ENCODE measurements at places on chromosomes 1 and 21.

DNA sequence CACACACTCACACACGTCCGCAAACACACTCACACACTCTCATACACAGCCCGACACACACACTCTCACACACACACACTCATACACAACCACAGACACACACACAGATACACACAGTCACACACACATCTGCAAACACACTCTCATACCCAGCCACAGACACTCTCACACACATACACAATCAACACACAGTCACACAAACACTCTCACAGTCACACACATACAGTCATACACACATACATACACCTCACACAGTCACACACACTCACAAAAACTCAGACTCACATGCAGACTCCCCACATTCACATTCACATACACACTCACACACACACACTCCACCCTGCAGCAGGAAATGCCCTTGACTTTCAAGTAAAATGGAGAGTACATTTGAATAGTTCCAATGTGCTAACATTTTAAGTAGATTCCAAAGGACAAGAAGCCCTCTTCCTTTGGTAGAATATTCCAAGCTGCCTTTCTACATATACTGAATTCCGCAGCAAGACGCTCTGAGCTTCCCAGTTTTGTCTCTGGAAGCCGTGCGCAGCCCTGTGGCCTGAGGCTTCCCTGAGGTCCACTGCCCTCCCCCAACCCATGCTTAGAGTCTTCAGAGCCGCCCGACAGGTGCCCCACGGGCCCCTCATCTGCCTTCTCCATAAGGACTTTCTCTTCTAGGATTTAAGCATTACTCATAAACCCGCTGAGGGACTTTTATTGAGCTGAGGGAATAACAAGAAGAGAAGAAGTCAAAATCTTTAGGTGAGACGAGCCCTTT lies 9.7 kb downstream of the BATF3 start:
- DNase-seq: no peak

DNA sequence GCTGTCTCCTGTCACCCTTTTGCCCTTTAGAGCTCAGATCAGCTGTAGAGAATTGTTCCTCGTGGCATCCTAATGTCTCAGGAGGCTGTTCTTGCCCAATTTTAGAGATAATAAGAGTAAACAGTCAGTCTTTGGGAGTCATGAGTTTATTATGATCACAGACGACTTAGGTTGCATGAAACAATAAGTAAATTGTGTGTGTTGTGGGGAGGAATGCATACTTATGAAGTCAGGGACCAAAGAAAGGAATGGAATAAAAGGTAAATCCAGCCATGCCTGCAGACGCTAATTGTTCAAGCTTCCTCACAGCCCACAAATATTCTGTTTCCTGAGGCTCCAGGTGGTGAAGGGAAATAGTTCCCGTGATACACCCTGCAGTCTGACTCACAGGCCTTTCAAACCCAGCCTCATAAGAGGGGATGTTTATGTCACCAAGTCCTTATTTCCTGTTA lies 897 bp downstream of the EPHX4 start:
- DNase-seq: no peak

DNA sequence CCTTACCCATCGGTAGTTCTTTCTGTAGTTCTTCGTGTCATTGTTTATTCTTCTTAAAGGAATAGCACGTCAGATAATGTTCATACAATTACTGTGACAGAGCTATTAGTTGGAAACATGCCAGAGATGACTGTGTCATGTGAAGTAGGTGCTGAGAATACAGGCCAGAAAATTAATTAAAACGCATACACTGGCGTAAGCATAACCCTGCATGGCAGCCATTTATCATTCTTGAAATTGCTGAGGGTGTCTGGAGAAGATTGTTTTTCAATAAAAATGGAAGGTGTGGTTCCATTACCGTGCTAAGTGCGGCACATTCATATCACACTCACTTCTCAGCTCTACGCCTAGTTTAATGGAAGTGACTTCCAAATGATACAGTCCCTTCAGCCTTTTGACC lies 7.8 kb downstream of the ETS2 start:
- no peak for DNase-seq

GRCh38 chr1:24934310-24935195 lies 4.5 kb upstream of the RUNX3 start:
- no peak for DNase-seq

DNA sequence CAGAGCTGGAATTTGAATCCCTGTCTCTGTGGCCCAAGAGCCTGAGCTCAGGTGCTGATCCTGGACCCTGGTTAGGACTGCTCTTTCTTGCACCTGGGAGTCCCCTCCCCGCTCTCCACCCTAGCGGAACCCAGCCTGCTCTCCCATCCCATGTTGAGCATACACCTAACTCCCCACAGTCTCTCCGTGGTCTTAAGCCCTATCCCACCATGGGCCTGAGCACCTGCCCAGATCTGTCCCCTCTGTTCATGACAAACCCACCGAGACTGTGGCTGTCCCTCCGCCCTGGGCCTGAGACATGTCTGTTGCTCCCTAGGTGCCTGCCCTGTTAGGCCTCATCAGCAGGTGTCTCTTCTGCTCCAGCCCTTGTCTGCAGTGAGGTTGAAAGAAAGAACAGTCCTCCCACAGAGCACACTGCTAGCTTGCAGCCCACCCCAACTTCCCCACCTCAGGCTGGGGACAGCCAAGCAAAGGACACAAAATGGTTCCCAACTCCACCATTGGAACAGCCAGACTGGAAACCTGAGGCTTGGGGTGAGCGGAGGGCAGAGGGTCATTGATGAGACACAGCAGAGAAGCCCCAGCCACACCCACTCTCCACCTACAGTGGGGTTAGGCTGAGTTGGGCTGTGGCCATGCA lies 118.5 kb downstream of the MATN1 start:
- DNase-seq: no peak

DNA sequence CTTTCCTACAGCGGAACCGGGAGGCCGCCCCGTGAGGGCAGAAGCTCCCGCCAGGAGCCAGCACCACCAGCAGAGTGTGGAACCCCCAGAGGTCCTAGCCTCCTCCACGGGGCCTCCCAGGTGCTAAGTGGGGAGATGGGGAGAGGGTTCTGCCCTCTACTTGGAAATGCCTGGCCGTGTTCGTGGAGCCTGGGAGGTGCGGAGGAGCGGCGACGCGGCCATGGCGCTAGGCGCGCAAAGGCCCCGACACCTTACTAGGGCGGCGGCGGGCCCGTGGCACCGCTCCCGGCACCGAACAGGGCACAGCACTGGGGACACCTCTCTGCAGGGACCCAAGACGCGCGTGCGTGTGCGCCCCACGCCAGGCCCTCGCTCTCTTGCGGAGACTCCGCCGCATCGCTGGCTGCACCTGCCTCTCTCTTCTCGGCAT lies 1.3 kb upstream of the CACNA1E start:
- no peak for DNase-seq

DNA sequence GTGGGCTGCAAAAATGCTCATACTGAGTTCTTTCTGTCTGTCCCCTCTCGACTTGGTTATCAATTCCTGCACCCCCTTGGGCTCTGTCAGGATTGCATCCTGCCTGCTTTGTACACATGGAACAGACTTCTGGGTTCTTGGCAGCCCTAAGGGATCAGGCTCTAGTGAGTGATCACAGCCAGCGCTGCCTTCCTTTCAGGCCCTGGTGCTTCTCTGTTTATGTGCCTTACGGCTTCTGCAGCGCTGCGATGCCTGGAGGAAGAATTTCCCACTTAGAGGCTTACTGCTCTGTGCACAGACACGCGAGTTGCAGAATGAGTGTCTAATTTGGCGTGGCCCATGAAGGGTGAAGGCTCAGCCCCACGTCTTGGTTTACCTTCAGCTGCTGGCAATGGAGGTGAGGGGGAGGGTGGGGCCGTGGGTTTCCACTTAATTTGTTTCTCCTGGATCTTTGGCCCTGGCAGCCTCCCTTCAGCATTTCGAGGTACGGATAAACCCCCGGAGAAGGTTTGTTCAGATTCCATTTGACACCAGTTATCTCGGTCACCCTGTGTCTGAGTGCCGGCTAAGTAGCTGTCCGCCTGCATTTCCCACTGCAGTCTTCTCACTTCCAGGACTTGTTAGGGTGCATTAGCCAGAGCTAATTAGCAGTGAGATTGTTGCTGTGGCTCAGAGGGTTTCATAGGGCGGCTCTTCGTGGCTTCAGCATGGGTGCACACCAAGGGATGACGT lies 227.3 kb downstream of the DYRK1A start:
- DNase-seq: no peak

- DNase-seq: no peak
Measured at GRCh38 chr1:81155131-81155530, 645.6 kb upstream of the ADGRL2 start.

- DNase-seq: peak; percentile 10
Measured at GRCh38 chr1:201357636-201358348, 19.7 kb downstream of the TNNT2 start.

DNA sequence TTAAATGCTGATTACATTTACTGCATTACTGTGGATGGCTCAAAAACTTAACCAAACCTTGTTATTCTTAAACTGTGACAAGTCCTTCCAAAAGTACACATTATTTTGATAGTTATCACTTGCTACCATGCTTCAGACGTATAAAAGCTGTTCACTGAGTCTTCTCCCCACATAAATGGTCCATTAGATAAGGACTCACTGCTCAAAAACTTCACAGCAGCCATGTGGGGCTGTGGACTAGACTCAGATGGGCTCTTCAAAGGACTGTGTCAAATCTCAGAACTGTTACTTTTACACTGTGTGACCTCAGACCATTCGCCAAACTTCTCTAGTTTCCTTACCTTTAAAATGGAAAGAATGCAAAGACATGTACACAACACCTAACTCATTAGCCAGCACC lies 11.6 kb downstream of the SCAF4 start:
- no peak for DNase-seq

GRCh38 chr1:181095763-181096184 lies 7.3 kb downstream of the IER5 start:
- no peak for DNase-seq

DNA sequence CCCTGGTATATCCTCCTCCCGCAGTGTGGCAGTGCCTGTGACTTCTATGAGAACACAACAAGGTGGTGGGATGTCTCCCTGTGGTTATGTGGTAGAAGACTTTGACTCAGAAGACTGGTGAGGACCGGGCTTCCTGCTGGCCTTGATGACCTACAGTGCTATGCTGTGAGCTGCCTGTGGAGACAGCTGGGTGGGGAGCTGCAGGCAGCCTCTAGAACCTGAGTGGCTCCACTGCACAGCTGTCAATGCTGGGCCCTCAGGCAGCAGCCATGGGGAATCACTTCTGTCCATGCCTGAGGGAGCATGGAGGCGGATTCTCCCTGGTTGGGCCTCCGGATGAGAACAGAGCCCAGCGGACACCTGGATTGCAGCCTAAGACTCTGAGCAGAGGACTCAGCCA lies 14.9 kb downstream of the SLC1A7 start:
- no peak for DNase-seq

GRCh38 chr1:26582836-26583460 lies 53.4 kb downstream of the RPS6KA1 start:
- DNase-seq: no peak

DNA sequence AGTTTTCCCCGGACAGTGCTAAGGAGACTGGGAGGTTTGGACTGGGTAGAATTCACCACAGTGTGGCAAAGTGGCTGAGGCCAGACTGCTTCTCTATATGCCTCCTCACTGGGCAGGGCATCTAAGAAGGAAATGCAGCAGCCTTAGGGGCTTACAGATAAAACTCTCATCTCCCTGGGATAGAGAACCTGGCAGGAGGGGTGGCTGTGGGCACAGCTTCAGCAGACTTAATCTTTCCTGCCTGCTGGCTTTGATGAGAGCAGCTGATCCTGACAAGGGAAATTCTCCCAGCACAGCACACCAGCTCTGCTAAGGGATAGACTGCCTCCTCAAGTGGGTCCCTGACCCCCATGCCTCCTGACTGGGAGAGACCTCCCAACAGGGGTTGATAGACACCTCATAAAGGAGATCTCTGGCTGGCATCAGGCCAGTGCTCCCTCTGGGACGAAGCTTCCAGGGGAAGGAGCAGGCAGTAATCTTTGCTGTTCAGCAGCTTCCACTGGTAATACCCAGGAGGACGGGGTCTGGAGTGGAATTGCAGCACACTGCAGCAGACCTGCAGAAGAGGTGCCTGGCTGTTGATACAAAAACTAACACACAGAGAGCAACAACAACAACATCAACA lies 25.2 kb downstream of the KIFAP3 start:
- DNase-seq: no peak

- no peak for DNase-seq
Measured at GRCh38 chr1:40648928-40649591, 16.4 kb downstream of the RIMS3 start.

GRCh38 chr1:186671136-186671825 lies 8.9 kb downstream of the PTGS2 start:
- no peak for DNase-seq

GRCh38 chr1:227917081-227917950 lies 30.4 kb downstream of the WNT9A start:
- DNase-seq: no peak

GRCh38 chr1:146012703-146013558 lies 8.6 kb downstream of the HJV start:
- no peak for DNase-seq

GRCh38 chr1:158801396-158801795 lies 20.4 kb upstream of the OR6N2 start:
- no peak for DNase-seq

DNA sequence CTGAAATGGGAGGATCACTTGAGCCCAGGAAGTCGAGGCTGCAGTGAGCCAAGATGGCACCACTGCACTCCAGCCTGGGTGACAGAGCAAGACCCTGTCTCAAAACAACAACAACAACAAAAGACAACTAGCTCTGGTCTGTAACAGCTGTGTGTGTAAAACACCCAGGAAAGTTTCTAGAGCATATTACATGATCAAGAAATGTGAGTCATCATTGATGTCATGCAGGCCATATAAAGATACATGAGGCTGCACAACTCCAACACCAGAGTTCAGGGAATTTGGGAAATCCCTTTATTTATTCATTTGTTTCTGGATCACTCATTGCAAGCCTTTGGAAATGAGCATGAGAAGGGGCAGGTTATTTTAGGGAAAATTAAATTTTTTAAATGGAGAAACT lies 50.3 kb upstream of the CTPS1 start:
- no peak for DNase-seq

DNA sequence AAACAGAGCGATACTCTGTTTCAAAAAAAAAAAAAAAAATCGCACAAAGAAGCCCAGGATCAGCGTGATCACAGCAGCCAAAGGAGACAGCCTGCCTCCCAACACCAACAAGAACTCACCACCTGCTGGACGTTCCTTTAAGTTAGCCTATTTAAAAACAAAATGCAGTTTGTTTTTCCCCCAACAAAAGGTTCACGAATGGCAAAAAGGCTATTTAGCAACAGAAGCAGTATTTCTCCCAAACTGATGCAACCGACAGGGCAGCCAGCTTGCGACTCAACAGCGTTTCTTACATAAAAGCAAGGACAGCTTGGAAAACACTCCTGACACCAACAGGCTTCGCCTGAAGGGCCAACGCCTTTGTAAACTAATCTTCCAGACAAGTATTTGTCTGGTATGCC lies 6.8 kb downstream of the SSU72 start:
- no peak for DNase-seq

- no peak for DNase-seq
Measured at GRCh38 chr1:109995536-109995935, 11.0 kb downstream of the AHCYL1 start.

GRCh38 chr1:1758059-1758621 lies 20.1 kb downstream of the NADK start:
- DNase-seq: no peak

GRCh38 chr21:16308269-16308668 lies 578.5 kb downstream of the USP25 start:
- DNase-seq: no peak

- DNase-seq: no peak
Measured at GRCh38 chr1:156959925-156960324, 39.5 kb downstream of the LRRC71 start.
